ENCODE measurements at places on chromosomes 16 and 17.

- DNase-seq: no peak
Measured at GRCh38 chr16:86087011-86087895, 188.3 kb downstream of the IRF8 start.

DNA sequence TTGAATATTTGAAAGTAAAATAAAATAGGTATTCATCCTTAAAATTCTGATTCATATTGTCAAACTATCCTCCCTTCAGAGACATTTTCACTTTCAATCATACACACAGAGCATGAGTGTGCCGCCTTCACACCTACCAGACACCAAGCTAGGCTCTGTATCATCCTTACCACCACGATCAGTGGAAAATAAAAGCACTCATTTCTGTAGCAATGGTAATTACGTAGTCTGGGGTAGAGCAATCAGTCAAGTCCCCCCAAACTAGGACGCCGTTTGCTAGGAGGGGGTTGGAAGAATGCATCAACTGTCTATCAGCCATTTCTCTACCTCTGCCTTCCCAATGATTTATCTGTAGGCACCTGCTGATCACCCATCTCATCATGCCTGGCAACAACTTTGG lies 84.6 kb upstream of the GRIN2A start:
- no peak for DNase-seq

- peak; percentile 35 for DNase-seq
Measured at GRCh38 chr17:43669971-43670644, 8.4 kb upstream of the MEOX1 start.

DNA sequence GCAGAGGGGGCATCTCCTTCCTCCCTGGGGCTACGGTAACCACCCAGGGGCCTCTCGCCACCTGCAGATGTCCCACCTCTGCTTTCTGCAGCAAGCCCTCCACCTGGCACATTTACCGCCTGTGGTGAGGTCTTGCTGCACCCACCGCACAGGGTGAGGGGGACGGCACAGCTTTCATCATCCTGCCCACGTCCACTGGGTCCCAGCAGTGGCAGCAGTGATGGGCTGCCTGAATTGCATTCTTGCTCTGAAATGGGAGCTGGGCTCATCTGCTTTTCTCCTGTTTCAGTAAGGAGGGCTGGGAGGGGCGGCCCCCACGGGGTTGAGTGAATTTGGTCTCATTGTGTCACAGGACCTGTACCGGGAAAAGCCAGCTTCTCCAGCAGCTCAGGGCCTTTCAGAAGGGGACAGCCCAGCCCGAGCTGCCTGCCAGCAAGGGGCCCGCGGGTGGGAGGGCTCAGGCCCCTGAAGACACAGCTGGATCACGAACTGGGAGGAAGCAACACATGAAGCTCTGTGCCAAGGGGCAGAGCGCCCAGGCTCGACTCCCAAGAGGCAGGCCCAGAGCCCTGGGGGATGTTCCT lies 12.7 kb downstream of the DNAAF8 start:
- no peak for DNase-seq

GRCh38 chr16:27214084-27214961 lies 11.0 kb downstream of the KDM8 start:
- no peak for DNase-seq

DNA sequence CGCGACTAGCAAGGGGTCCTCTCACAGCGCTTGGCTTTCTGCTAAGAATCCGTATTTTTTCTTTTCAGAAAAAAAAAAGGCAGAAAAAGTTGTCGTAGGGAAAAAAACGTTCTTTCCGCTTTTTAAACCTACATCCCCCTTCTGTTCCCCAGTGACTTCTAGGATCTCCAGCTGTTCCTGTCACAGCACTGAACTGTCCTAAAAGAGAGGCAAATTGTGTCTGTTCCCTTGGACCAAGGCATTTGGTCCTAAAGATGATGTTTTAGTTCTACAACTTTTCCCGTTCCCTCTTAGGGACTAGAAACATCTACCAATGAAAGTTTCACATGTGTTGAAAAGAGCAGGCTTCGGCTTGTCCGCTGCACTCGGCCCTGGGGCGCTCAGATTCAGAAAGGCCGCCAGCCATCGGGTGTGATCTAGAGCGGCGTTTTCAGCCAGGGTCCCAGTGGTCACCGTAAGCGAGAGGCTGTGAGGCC lies 100.7 kb upstream of the CHMP6 start:
- no peak for DNase-seq

DNA sequence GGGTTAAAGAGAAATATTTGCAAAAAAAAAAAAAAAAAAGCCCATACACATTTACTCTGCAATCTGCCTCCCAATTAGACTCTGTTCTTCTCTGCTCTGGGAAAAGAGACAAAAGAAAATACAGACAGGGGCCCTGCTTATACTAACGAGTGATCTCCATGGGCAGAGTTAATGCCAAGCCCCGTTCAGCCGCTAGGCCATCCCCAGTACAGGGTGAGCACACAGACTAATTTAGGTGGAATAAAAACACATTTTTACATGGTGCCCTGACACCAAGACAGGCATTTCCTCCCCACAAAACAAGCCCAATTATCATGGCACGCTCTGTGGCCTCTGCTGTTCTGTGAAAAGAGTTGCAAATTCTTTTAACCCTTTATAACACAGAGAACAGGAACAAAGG lies 356.3 kb upstream of the C16orf82 start:
- DNase-seq: no peak

- no peak for DNase-seq
Measured at GRCh38 chr17:75813081-75814020, 28.7 kb downstream of the UNK start.

GRCh38 chr16:55012362-55012761 lies 81.7 kb downstream of the IRX5 start:
- no peak for DNase-seq

GRCh38 chr17:46770818-46771560 lies 47.5 kb downstream of the WNT3 start:
- no peak for DNase-seq

DNA sequence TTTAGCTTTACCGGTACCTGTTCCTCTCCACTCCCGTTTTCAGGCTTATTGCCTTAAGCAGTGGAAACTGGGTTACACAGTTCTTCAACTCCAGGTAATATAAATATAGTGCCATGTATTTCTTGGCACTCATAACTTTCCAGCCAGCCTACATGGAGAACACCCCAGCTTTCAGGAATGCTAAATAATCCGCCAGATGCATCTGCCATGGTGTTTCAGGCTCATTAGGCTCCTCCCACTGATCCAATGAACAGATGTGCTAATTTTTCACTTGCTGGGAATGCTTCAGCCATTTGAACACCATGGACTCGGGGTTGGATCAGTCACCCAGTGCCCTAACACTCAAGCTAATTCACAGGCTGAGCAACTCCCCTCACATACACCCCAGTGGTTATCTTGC lies 4.6 kb downstream of the ANKFN1 start:
- DNase-seq: no peak

DNA sequence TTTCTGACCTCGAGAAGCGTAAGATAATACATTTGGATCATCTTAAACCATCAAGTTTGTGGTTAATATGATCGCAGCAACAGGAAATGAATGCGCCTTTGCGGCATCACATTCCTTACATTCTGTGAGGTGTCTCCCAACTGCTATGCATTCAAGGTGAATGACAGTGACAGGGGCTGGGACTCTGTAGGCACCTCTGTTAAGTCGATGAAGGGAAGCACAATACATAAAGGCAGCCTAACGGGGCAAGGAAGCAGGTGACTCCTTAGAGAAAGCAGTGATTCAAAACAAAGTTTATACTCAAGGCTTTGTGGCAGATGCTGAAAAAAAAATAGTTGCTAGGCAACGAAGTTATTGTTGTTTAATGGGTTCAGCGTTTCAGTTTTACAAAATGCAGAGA lies 21.6 kb upstream of the EVPL start:
- no peak for DNase-seq

- no peak for DNase-seq
Measured at GRCh38 chr17:77489893-77490255, 349.1 kb downstream of the SEC14L1 start.

DNA sequence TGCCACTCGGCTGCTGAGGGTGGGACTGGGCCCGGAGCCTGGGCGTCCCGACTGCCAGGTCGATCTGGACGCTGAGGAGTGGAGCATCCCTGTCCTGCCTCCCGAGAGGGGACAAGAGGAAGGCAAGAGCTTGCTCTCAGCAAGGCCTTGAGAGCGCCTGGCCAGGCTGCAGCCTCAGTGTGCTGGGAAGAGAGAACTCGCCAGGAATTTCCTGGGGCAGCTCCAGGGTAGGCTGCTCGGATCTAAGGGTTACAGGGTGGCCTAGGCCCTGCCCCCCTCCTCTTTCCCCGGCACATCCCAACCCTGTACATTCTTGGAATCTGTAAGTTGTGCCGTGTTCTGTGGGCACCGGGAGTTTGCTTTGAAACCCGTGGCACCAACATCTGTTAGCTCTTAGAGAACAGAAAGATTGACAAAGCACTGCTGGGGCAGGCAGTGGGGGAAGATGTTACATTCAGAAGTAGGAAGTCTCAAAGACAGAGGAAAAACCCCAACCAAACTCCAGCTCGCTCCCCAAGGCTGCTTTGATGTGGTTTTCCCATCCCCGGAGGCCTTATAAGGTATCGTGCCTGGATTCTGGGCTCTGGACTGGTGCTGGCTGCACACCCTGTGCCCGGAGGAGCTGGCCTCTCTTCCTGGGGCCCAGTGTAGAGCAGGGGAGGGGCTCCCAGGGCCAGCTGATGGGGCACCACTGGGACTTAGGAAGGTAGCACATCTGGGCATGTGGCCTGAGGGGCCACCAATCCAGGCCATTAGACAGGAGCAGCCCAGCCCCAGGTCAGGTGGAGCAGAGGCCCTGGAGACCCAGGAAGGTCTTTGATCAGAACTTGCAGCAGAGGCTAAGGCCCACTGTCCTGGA lies 55.2 kb downstream of the NKD1 start:
- DNase-seq: no peak

- DNase-seq: no peak
Measured at GRCh38 chr16:81604960-81605383, 160.4 kb downstream of the CMIP start.

GRCh38 chr17:74801896-74802295 lies 25.8 kb upstream of the NAT9 start:
- no peak for DNase-seq

DNA sequence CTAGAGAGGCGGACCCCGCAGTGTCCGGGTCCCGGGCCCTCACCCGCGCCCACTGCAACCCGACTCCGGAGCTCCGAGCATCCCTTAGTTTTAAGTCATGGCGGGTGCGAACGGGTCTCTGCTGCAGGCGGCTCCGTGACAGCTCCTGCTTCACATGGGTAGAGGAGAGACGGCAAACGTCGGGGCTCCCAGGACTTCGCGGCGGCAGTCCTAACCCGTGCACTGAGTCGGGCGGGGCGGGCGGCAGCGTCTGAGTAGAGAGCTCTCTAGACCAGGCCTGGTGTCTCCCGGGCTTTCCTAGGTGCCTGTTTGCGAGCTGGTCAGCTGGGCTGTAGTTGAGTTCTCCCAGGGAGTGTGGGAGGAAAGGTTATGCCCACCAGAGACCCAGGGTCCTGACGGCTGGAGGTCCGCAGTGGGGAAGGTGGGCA lies 345 bp downstream of the TSC2 start:
- DNase-seq: no peak

DNA sequence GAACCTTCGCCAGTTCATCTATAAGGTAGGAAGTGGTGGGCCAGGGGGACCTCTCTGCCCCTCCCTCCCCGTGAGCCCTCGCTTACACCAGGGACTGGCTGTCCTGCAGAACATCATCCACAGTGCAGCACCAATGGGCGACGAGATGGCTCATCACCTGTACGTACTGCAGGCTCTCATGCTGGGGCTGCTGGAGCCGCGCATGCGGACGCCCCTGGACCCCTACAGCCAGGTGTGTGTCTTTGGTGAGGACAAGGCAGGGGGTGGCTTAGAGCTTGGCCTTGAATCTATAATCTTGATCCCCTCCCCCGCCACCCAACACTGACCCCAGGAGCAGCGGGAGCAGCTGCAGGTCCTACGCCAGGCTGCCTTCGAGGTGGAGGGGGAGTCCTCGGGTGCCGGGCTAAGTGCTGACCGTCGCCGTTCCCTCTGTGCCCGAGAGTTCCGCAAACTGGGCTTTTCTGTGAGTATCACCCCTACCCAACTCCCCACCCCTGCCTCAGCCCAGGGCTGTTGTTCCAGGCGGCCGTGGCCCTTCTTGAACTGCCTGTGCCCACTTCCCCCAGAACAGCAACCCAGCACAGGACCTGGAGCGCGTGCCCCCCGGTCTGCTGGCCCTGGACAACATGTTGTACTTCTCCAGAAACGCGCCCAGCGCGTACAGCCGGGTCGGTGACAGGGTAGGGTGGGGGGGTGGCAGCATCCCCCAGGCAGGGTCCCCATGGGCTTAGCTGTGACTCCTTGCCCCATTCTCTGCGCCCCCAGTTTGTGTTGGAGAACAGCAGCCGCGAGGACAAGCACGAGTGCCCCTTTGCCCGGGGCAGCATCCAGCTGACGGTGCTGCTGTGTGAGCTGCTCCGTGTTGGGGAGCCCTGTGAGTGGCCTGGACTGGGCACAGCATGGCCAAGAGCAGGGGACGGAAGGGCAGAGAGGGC lies 2.7 kb downstream of the ELMO3 start:
- DNase-seq: no peak

DNA sequence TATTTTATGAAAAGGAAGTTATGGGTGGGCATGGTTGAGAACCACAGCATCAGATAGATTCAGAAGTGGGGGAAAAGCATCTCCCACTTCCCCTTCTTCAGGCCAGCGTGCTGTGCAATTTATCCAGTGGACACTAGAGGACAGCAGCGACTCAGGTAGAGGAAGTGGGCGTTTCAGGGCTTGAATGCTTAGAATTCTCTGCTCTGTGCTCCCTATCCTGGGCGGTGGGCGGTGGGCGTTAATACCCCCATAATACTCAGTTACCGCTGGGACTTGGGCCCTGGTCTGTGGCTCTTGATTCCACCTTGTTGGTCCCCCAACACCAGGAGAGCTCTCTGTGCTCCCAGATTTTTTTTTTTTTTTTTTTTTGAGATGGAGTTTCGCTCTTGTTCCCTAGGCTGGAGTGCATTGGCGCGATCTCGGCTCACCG lies 3.7 kb upstream of the LYZL6 start:
- peak; percentile 7 for DNase-seq

GRCh38 chr16:88929091-88929445 lies 47.9 kb downstream of the CBFA2T3 start:
- no peak for DNase-seq

DNA sequence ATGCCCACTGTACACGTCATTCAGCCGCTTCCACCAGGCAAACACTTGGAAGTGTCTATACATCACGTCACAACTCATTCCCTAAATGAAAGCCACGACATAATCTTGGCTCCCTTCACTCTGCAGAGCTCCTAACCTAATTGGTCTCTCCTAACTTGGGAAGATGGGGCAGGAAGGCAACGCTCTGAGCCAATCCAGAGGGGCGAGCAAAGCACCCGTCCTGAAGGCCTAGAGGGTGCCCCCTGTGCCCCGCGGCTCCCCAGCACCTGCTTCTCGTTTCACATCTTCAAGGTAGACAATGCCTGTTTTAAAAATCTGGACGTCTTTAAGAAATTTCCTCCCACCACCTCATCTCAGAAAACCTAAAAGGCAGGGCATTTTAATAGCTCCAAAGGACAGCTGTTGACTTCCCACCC lies 1.0 kb downstream of the CSNK2A2 start:
- no peak for DNase-seq

GRCh38 chr17:73015722-73016276 lies 76.7 kb downstream of the SLC39A11 start:
- no peak for DNase-seq

GRCh38 chr16:24626256-24626655 lies 86.9 kb downstream of the RBBP6 start:
- no peak for DNase-seq

- DNase-seq: no peak
Measured at GRCh38 chr17:48627623-48628521, 1.7 kb upstream of the HOXB9 start.

- DNase-seq: peak; percentile 62
Measured at GRCh38 chr16:23801378-23801777, 34.4 kb upstream of the PRKCB start.

- no peak for DNase-seq
Measured at GRCh38 chr16:28492511-28492910, 637 bp upstream of the CLN3 start.

All from NCI-H2029 (cell line).